Posterior vena cava (tissue), 2 donors: ENCODE measurements at places on chromosomes 13 and 19.

DNA sequence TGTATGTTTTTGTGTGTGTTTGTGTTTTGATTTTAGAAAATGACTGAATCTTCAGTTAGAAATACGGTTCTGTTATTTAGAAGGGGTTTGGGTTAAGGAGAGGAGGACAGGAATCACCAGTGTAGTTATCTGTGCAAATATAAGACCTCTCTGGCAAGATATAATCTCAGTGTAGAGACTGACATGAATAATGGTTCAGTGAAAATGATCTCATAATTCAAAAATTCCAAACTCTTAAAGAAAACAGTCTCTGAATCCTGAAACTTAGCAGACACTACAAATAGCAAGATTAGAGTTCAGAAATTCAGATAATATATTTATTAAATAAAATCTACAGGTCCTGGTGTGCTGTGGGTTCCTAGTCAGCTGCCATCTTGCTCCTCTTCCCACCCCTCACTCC lies 73.5 kb downstream of the PDS5B start:
- no peak for DNase-seq

DNA sequence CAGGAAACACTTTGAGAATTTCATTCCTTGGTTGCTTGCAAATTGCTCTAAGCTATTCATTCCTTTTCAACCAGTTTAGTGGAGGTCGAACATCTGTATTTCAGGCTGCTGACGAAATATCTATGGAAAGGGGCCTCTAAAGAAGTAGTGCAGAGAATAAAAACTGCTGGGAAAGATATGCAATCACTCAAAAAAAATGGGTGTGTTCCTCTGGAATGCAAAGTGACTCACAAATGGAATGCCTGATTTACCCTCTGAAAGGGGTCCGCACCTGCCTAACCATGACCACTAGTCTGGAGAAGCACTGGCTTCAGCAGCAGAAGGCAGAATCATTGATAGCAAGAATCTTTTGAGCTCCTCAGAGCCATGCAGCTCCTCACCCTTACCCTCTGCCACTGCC lies 129.4 kb downstream of the PCDH9 start:
- DNase-seq, result no peak

GRCh38 chr13:46895381-46895780 lies 1.5 kb downstream of the HTR2A start:
- no peak for DNase-seq

DNA sequence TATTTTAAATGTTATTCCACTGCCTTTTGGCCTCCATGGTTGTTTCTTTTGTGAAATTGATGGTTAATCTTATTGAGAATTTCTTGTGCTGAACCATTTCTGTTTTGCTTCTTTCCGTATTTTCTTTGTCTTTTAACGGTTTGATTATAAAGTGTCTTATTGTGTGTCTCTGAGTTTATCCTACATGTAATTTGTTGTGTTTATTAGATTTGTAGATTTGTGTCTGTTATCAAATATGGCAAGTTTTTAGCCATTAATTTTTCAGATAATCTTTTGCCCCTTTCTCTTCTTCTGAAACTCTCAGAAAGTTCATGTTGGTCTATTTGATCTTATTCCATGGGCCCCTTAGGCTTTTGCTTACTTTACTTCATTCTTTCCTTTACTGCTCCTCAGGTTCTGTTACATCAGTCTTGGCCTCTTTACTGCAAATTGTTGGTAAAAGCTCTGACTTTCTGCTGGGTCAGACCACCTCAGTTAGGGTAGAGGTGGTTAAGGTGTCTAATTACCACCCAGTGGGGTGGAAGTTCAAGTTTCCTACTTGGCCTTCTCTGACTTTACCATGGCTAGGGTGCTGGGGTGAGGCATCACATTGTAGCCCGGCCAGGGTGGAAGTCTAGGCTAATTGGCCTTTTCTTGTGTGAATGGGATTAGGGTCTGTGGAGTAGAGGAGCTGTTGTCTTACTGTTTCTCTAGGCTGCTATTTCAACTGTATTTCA lies 58.3 kb downstream of the ZMYM2 start:
- no peak for DNase-seq

- DNase-seq, result no peak
These were observed 93.3 kb upstream of the UBL3 start for GRCh38 chr13:29943686-29944085.

- no peak for DNase-seq
These were observed 35.0 kb upstream of the MEDAG start for GRCh38 chr13:30870916-30871587.

DNA sequence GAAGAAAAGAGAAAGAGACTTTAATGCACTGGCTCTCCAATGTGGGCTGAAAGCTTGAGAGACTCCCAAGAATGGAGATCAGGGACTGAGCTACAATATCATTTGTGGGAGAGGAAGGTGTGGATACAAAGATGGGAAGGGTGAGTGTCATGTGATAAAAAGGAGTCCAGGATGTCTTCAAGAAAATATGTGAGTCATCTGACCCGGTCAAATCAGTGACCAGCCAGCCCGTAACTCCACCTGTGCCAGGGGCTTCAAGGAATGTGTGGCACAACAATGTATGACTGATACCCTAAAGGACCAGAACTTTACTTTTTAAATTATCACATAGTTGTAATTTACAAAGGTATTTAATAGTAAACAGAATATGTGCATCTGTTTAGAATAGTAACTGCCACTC lies 97.2 kb downstream of the DOCK9 start:
- DNase-seq, result no peak

GRCh38 chr13:76029088-76029487 lies 393.0 kb downstream of the LMO7 start:
- no peak for DNase-seq

DNA sequence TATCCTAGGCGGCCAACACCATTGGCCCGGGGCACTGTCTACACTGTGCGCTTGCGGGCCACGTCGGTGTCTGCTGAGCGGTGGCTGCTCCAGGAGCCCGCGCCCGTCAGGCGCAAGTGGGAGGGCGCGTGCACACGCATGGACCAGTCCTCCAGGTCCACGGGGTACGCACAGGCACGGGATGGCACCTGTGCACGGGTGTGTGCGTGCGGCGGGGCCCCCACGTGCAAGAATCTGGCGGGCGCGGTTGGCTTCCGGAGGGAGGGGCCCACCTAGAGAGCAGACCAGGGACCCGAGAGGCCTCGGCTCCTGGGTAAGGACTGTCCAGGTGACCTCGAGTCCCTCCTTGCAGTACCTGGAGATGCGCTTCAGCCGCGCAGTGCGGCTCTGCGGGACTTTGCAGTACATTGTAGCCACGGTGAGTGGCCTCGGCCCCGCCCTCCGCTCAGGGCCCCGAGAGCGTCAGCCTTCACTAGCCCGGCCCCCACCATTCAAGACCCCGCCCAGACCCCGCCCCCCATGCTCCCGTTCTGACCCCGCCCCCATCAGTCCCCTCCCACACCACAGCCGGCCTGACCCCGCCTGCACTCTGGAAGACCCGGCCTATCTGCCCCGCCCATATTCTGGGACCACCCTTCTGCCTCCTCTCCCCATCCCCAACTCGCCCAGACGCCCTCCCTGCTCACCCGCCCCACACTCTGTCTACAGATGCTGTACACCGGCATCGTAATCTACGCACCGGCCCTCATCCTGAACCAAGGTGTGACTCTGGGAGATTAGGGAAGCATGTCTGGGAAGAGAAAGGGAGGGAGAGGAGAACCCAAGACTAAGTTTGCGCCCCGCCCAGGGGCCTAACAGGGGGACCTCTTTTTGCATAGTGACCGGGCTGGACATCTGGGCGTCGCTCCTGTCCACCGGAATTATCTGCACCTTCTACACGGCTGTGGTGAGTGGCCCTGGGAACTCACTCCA lies 2.3 kb downstream of the SLC5A5 start:
- no peak for DNase-seq

DNA sequence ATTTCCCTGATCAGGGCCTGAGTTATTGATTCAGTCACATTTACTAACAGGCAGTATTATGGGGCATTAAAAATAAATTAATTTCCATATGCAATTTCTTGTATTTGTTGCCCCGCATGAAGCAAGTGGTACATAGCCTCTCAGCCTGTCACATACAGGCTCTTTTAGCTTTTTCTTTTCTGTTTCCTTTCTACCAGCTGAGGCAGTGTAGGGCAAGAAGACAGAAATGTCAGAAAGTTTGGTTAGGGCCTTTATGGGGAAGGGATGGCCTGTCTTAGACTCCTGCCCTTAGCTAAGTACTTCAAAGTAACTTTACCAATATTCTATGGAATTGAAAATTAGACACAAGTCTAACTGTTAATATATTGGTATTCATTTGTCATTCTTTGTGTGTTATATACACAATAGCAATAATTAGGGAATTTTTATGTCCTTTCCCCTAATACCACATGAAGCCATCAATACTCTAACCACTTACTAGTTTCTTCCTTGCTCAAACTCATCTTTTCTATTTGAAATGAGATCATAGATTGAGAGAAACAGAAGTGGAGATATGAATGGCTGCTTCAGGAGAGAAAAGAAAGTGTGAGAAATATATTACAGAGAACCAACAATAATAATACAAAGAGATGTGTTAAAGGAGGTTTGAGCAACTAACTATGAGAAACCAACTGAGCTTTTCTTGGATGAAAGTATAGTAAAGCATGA lies 669.6 kb downstream of the PCDH17 start:
- no peak for DNase-seq

- no peak for DNase-seq
These were observed 25.5 kb upstream of the TSC22D1 start for GRCh38 chr13:44601586-44601985.

GRCh38 chr13:36417331-36417730 lies 15.0 kb upstream of the CCNA1 start:
- DNase-seq, result no peak

- DNase-seq, result no peak
These were observed 238.2 kb upstream of the IRS2 start for GRCh38 chr13:110024645-110024980.

- no peak for DNase-seq
These were observed 48.0 kb upstream of the WASF3 start for GRCh38 chr13:26509491-26509890.

DNA sequence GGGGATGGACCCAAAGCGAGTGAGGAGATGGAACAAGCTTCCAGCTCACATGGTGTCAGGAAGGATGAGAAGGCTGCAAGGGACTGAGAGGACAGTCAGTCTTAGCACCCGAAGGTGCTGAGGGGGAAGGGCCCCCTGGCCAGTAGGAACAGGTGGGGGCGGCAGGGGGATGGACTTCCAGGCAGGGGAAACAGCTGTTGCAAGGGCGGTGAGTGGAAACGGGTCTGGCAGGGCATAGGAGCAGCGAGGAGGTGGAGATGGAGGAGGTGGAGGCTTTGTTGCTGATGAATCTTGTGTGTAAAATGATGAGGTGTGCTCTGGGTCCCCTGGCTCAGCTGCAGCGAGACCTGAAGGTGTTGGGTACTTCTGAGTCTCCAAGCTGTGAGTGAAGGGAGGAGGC lies 1.2 kb downstream of the MAP1S start:
- DNase-seq, result no peak

- no peak for DNase-seq
These were observed 9.0 kb upstream of the STRN4 start for GRCh38 chr19:46755077-46755852.

- no peak for DNase-seq
These were observed 10.9 kb downstream of the IGFLR1 start for GRCh38 chr19:35731353-35731752.

GRCh38 chr19:34269081-34269480 lies 14.7 kb downstream of the GARRE1 start:
- DNase-seq, result no peak

- DNase-seq, result no peak
These were observed 16.2 kb downstream of the CCDC97 start for GRCh38 chr19:41325947-41326706.

- DNase-seq, result no peak
These were observed 18.4 kb downstream of the IFT88 start for GRCh38 chr13:20585371-20585770.

GRCh38 chr13:65744836-65745235 lies 1485.3 kb downstream of the PCDH9 start:
- no peak for DNase-seq

DNA sequence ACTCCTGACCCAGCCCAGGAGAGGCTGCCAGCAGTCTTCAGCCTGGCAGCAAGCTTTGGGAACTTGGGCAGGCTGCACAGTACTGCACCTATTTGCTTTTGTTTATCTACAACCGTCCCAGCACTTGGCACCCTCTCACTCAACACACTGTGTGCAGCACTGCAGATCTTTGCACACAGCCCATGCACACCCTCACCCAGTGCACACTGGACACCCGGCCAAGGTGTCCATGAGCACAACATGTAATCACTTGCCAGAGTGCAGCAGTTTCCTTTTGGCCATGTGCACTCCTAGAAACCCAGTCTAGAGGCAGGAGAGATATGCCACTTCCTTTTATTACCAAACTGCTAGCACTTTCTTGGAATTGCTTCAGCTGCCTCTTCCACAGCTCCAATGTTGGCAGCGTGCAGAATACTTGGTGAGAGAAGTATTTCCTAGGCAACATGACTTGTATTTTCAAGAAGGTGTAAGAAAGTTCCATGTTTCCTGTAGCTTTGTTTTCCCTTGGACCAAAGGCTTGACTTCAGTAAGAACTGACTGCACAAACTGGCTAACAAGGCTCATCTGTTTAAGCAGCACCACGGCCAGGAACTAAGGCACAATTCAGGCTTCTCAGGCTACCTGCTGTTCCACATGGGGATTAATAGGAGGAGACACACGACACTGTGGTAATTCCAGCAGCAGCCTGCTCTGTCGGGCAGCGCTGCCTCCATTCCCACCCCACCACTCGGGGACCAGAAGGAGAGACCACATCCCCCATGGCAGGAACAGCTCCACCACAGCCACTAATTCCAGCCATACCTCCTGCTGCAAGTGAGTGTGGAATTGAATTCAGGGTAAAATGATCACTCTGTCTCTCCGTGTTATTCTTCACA lies 15.3 kb downstream of the ATP7B start:
- no peak for DNase-seq

GRCh38 chr19:43820098-43820883 lies 6.8 kb upstream of the ZNF283 start:
- peak; percentile 84 for DNase-seq

- DNase-seq, result peak; percentile 86
These were observed 287.3 kb downstream of the COG6 start for GRCh38 chr13:39942552-39943273.

DNA sequence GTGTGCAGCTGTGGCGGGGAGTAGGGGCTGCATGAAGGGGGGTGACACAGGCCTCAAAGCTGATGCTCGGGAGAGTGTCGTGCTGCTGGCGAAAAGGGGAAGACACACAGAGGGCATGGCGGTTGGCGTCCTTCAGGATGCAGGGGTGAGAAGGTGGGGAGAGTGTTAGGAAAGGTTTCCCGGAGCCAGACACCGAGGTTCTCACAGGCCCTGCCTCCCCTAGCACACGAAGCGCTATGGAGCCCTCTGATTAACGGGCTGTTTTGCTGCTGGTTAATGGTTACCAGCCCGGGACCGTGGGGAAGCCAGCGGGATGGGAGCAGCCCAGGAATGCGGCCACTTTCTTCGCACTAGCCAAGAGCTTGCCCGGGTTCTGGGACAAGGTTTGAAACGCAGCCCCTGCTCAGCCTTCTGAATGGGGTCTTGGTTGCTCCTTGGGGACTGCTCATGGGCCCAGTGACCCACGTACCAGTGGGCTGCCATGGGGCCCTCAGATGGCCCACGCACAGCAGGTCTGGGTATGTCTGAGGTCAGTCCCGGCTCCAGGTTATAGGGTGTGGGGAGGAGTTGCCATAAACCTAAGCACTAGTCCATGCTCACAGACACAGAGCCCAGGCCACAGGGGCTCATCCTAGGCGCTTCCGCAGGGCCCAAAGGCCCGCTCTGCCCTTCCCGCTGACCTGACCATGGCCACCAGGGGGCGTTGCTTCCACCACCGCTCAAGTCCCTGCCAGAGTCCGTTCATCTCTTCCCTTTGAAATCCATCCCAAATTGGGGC lies 31.3 kb upstream of the ISYNA1 start:
- peak; percentile 92 for DNase-seq

GRCh38 chr19:29397748-29398147 lies 128.0 kb upstream of the VSTM2B start:
- DNase-seq, result no peak

GRCh38 chr13:114069376-114070097 lies 62.9 kb downstream of the RASA3 start:
- peak; percentile 70 for DNase-seq
